ENCODE measurements at places on chromosomes 7 and 10.
A peak's percentile ranks its signal among the peaks of the same experiment; 100 is the strongest.

DNA sequence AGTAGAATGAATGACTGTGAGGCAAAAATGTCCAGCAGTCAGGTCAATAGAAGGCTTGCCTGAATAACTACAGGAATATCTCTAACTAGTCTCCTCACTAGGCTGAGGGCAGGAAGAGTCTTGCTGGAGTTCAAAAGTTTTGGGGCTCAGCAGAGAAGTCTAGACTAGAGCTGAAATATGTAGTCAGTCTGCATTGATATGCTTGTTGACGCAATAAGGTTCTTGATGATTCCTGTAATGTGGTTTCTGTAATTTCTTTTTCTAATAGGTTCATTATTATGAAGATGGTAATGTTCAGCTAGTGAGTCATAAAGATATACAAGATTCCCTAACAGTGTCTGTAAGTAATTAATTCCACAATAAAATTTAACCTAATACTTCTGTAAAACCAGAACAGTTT, 41.5 kb upstream of the ST7 start:
- DNase-seq, result no peak

DNA sequence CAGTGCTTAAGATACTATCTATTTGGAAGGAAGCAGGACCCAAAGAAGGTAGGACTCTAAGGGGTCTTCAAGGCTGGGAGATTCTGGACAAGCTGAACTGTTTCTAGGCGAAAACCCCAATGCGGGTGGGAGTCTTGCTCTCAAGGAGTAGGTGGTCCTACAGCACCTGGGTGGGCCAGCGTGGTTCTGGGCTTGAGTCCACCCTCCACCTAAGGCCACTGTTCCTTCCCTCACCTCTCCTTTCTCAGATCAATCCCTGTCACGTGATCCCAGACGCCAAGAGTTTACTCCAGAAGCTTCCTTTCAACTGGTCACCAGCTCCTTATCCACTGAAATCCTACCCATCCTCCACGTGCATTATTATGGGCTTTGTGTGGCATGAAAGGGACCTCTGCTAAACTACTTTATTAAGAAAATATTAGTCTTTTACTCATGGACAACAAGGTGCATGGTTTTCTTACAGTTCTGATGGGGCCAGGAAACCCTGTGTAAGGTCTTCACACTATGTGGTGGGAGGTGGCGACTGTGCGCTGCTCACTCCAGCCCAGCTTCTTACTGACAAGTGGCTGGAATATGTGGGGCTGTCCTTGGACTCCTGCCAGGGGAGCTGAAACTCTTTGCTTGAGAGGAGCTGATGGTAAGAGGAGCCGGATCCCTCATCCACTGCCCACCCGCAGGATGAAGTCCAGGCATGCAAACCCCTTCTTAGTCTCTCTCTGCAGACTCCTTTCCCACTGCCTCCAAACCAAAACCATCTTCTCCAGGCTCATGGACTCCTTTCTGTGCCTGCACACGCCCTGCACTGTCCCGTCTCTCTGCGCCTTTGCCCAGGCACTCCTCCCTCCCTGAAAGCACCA, 1.6 kb downstream of the ZNF746 start:
- peak; percentile 19 for DNase-seq

DNA sequence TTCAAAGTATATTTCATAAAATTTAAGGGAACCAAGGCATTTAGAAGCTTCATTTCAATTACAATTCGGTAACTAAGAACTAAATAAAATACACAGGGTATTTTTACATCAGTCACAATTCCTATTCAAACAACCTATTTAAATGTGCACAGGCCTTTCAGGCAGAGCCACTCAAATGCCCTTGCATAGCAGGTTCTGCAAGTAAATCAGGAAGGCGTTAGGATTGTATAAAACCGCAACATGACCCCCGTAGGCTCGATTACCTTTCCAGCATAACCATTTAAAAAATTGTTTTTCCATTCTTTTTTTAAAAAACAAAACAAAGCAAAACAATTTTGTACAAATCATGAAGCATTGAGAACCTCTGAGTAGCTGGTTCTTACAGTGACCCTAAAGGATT, 289.9 kb upstream of the SP8 start:
- DNase-seq, result peak; percentile 77

DNA sequence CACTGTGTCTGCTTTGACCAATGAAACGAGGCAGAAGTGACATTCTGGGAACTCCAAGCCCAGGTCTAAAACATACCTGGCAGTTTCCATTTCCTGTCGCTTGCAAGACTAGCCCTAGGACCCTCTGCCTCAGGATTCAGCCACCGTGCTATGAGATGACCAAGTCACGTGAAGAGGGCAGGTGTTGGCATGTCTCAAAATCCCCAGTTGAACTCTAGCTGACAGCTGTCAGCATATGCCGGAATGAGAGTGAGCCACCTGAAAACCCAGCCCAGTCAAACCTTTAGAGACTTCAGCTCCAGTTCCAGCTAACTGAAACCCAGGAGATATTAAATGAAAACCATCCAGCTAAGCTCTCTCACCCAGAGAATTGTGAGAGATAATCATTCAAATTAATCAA, 89.9 kb upstream of the PPP1R3A start:
- DNase-seq, result no peak

- no peak for DNase-seq
Measured at GRCh38 chr10:7561216-7561893, 105.4 kb downstream of the ITIH5 start.

GRCh38 chr10:97059006-97059871, 126.5 kb downstream of the SLIT1 start:
- DNase-seq, result no peak

DNA sequence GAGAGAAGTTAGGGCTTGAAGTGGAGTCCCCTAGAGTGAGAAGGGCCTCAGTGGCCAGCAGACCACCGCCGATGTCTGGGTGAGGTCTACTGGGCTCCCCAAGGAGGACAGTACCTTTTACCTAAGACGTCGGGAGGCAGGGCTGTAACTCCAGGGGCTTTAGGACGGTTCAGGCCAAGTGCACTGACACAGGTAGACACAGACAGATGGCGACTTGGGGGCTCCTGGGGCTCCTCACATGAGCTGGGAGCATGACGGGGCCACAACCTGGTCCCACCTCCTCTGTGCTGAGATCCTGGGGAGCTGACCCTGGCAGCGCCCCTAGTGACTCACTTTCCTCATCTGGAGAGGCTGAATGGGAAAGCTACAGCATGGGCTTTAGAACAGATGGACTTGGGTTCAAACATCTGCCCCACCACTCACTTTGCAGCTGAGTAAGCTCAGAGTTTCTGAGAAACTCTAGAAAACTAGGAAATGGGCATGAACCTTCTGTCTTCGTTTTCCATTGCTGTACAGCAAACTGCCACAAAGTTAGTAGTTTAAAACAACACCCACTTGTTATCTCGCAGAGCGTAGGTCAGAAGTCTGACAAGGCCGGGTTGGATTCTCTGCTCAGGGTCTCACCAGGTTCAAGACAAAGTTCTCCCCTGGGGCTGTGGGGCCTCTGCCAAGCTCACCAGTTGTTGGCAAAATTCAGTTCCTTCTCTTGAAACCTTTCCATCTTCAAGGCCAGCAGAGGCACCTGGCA, 4.7 kb upstream of the COMTD1 start:
- no peak for DNase-seq

DNA sequence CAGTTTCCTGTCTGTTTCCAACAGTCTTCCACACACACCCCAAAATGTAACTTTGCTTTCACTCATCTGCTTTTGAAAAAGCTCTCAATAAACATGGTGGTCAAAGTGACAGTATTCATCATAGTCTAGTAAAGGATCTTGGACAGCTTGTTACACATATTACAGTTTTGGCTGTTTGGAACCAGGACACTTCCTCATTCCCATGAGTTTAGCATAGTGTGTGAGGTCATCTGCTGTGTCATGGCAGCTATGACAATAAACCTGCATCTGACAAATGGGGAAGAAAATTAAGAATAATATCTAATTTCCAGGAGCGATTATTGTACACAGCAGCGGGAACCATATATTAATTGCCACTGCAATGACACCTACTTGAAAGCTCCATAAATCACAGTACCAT, 184.3 kb upstream of the SLC26A5 start:
- DNase-seq, result peak; percentile 26

GRCh38 chr10:126749015-126749655, 78.6 kb upstream of the C10orf90 start:
- DNase-seq, result peak; percentile 93

- DNase-seq, result no peak
Measured at GRCh38 chr10:124041675-124042445, 51.5 kb downstream of the CHST15 start.

DNA sequence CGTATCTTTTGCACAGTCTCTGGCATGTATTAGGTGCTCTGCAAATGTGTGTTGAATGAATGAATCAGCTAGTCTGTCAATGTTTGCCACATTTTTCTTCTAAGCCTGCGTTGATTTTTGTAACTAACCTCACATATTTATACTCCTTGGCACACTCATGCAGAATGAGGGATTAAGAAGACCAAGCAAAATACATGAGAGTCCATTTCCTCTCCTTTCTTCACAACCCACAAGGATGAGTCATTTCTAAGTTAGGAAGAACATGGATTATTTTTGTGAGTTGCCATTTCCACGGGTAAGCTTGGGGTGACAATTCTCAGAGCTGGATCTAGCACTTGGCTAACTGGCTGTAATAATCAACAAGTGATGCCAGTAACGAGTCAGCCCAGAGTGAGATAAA, 158.8 kb downstream of the TWIST1 start:
- peak; percentile 67 for DNase-seq

GRCh38 chr10:51047857-51048256, 26.4 kb upstream of the PRKG1 start:
- peak; percentile 41 for DNase-seq

DNA sequence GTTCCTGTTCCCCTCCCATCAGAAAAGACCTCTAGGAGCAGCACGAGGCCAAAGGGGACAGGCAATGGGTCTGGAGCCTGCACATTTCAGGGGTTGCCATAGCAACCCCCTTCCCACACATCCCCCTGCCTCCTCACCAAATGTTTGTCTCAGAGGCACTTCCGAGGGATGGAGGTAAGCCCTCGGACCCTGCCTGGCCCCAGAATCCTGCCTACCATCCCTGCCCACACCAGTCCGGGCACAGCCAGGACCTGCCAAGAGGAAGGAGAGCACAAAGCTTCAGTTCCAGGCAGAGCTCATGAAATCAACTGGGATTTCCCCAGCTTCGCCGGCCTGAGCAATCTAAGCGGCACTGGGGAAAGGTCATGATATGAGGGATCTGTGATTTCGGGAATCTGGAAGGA, 175.0 kb upstream of the PLXNA4 start:
- no peak for DNase-seq

GRCh38 chr7:151687523-151688235, 168.0 kb upstream of the RHEB start:
- peak; percentile 99 for DNase-seq

GRCh38 chr10:97399843-97400545, 1.1 kb downstream of the RRP12 start:
- peak; percentile 75 for DNase-seq

GRCh38 chr7:50706469-50706937, 76.2 kb downstream of the GRB10 start:
- peak; percentile 73 for DNase-seq

- DNase-seq, result peak; percentile 95
Measured at GRCh38 chr7:106239406-106239805, 45.4 kb downstream of the NAMPT start.

- DNase-seq, result no peak
Measured at GRCh38 chr7:25789701-25790640, 362.0 kb upstream of the NFE2L3 start.

DNA sequence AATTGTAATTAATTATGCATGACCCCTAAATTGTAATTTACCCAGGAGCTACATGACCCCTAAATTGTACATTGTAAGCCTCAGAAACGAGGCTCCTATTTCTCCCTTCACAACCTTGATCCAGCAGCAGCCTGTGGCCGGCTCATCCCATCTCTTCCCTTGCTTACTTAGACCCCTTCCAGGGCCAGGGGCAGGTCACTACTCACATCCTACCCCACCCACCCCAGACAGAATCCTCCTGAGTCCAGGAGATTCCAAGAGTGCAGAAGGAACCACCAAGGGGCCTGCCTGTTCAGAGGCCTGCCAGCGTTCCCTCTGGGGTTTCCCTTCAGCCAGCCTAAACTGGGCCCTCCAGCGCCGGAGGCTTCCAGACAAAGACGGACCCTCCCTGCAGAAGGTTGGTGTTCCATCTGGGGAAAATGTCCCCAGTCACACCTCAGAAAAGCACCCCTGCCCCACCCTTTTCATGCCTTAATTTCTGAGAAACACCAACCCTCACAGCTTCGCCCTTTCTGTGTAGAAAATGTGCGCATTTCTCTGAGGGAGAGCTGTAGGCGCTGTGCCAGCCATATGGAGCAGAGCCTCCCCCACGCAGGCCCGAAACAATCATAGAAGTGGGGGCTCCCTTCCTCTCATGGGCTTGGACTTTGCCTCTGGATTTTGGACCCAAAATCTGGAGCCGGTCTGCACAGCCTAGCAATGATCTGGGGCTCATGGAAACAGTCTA, 19.2 kb downstream of the LEP start:
- no peak for DNase-seq

- no peak for DNase-seq
Measured at GRCh38 chr7:116994611-116995010, 41.3 kb downstream of the ST7 start.

DNA sequence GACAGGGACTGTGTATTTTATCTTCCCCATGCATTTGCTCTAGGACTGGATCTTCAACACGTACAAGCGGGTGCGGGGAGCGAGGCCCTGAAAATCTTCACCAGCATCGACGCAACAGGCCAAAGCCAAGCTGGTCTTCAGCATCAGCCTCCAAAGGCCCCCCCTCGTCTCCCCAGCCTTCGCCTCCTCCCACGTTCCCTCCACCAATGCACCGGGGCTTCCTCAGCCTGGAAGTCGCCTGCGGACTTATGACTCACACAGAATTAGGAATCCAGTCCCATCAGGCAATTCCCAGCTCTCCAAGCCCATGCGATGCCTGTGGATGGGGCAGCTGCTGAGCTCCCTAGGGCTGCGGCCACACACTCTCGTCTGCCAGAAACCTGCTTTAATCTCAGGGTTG, 36.3 kb upstream of the RNF32 start:
- no peak for DNase-seq

- DNase-seq, result peak; percentile 29
Measured at GRCh38 chr10:31384589-31384949, 65.6 kb downstream of the ZEB1 start.
